Stimulated activated CD8-positive, alpha-beta memory T cell treated with anti-CD3 and anti-CD28 coated beads, Interleukin-15, amount 100 ng/mL, for 1 hour (primary cell): ENCODE measurements at places on chromosomes 7 and 10.
A peak's percentile ranks its signal among the peaks of the same experiment; 100 is the strongest.

DNA sequence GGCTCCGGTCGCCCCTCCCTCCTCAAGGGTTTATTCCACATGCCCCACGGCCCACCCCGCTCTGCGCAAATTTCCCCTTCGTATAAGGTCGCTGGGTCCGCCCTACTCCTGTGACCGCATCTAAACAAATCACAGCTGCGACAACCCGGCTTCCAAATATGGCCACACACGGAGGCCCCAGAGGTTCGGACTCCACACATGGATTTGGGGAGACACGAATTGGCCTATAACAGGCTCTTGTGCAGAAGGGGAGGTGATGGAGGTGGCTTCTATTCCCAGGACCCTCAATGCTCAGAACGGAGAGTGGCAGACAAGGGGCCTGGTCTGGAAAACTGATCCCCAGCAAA, 90.1 kb downstream of the FOXL3 start:
- DNase-seq: no peak

DNA sequence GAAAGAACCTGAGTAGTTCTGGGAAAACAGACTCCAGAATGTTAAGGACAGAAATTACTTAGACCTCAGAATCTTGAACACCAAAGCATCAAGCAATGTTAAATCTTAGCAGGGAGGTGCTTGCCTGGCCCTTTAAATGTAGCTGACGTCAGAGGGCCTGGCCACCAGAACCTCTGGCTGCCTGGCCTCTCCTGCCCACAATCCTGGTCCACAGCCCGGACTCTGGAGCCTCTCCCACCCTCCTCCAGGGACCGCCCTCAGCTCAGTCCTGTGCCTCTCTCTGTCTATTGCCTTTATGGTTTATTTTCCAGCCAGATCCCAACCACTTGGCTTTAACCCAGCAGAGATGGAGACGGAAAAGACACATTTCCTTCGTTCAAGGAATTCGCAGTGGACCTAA, 42.2 kb upstream of the EGR2 start:
- no peak for DNase-seq

DNA sequence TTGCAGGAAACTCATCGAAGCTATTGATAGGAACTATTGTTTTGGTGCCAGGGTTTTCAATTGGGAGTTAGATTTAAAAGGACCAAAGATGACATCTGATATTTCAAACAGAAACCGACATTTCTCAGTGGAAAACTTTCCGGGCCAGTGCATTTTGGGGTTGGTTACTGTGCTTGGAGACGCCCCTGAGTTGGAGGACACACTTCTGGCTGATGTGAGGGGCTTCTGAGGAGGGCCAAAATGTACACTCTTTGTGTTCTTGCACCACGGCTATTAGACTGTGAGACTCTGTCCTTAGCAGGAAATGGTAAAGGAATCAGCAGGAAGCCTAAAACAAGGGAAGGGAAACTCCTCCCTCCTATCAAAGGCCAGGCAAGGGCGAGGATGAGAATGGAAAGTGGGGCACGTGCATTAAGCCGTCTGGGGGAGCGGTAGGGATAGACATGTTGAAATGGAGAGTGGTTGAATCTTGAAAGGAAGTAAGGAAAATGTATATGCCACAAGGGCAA, 1.8 kb upstream of the SRGN start:
- no peak for DNase-seq

DNA sequence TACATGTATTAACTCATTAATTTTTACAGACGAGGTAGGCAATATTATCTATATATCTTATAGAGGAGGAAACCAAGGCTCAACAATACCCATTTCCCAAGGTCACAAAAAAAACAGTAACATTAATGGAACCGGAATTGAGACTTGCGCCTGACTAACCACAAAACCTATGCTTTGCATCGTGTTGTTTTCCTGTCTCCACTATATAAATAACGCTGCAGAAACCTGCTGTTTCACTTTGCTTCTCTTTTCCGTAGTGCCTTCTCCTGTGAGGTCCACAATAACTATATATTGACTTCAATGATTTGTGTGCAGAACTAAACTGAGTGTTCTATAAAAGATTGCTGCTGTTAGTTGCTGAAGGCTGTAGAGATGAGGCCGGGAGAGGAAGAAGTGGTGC, 97.7 kb upstream of the RPA3 start:
- DNase-seq: no peak

GRCh38 chr10:51743146-51743545, 43.8 kb upstream of the CSTF2T start:
- no peak for DNase-seq

DNA sequence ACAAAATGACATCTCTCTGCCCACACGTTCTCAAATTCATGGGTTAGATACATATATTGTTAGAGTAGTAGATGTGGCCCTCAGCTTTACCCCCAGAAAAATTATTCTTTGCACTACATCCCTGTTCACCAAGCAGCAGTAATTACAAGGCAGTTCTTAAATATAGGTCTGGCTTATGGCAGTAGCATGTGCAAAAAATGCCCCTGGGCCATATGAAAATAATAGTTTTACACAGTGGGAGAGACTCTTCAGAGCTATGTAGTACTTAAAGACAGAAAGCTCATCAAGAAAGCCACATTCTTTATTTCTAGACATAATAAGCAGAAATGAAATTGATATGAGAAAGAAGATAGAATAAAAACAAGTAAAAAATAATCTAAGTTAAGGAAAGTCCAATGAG, 196.3 kb upstream of the FOXP2 start:
- DNase-seq: no peak

DNA sequence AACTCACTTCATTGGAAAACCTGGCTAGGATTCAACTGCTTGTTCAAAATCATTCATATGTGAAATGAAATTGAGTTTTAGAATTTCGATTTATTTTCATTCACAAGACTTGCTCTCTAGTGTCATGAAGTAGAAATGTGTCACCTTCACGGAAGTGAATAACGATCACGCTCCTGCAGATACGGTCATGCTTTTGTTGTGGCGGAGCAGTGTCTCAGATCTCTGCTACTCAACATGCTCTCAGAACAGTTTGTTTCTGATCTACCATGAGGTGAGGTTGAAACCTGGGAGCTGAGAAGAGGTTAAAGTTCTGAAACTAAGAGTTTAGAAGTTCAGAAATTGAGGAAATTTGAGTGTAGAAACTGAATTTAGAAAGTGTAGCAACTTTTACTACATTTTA, 13.8 kb upstream of the PITRM1 start:
- no peak for DNase-seq

- DNase-seq: no peak
Measured at GRCh38 chr10:12950583-12951128, 50.9 kb downstream of the CCDC3 start.

DNA sequence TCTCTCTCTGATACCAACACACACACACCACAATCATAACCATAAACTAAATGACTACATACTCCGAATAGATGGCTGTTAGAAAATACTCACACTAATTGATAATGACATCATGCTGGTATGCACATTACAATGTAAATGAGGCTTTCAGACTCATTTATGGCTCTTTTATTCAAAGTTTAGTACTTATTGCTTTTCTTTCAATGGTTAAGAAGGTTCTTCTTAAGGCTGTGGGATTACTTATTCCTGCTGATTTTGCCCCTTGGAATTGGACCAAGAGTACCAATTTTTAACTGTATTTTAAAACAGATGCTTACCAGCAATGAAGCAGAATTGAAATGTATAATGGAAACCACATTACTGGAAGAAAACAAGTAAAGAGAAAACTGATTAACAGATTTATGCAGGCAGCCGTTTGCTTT, 20.6 kb upstream of the CABCOCO1 start:
- no peak for DNase-seq

DNA sequence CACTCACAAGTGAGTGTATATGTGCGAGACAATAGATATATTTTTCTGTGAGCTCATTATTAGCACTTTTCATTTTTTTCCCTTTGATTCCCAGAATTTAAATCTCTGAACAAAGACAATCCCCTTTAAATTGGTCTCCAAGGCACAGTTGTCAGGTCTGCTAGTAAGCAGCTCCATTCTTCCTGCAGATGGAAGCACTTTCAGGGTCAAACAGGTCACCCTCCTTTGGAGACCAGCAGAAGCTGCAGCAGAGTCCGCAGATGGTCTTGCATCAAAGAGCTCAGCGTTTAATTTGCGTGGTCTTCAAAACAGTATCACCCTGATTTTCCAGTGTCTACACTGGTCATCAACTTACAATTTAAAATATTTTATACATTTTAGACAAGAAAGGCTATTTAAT, 543.8 kb downstream of the ARL4A start:
- DNase-seq: no peak

GRCh38 chr10:98262571-98262970, 5.4 kb downstream of the LOXL4 start:
- no peak for DNase-seq

DNA sequence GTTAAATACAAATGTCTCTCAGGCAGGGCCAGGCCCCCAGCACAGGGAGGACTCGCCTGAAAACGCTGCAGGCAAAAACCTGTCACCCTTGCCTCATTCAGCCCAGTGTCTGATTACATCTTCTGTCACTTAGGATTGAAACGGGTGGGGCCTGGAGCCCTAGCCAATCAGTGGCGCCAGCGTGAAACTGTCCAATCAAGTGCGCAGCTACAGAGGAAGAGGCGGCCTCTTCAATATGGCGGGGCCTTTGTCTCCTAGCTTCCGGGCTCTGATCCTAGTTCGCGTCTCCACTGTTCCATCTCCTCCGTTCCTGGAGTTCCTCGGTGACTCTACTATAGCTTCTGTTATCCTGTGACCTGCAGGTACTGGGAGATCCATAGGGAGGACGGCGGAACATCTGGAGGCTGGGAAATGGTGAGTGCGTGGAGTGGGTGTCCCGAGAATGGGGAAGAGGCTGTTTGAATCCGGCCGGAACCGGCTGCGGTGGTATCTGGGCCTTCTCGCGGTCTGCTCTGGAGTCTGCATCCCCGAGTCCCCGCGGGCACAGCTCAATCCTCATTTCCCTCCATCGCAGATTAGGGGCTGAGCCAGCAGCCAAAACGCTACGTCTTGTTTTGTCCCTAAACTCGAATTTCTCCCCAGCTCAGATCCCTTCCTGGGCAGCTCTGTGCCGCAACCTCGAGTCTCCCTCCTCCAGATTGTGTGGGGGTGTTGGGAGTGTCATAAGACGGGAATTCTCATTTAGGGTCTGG, at the start of gene ZNF736:
Gene ZNF736 (plus strand): TSS at position 222 of the 752 bp plus-strand sequence. CDS start 190 bp downstream, at position 412.
- peak; percentile 73 for DNase-seq

GRCh38 chr10:91006752-91007346, 86.0 kb upstream of the ANKRD1 start:
- no peak for DNase-seq

- DNase-seq: no peak
Measured at GRCh38 chr7:33757563-33758165, 147.7 kb upstream of the BMPER start.

DNA sequence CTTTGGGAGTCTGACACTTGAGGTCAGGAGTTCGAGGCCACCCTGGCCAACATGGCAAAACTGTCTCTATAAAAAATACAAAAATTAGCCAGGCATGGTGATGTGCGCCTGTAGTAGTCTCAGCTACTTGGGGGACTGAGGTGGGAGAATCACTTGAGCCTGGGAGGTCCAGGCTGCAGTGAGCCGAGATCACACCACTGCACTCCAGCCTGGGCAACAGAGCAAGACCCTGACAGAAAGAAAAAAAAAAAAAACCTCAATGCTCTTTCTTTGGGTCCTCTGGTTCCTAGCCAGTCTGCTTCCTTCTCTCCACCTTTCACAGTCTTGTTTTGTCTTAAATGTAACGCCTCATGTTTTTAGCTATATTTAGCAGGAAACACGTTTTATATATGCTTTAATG, 9.4 kb downstream of the OGDH start:
- DNase-seq: no peak

- DNase-seq: no peak
Measured at GRCh38 chr7:78052112-78052511, 253.5 kb downstream of the PHTF2 start.

GRCh38 chr10:117318909-117319308, 56.3 kb downstream of the PDZD8 start:
- no peak for DNase-seq

DNA sequence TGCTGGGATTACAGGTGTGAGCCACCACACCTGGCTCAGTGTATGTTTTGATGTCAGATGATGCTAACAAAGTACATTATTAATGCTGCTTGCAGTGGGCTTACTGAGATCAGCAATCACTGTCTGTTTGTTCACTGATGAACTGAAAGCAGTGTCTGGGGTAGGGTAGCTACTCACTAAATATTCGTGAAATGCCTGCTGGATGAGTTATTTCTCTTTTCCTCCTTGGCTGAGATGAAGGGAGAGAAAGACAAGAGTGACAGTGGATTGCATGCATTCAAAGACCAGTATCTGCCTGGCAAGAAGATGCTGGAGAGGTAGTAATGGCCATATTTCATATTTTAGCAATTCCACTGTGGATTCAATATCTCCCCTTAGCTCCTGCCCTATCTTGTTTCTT, 32.3 kb downstream of the FAM107B start:
- DNase-seq: no peak

GRCh38 chr10:100623521-100624230, 87.9 kb downstream of the HIF1AN start:
- DNase-seq: no peak

DNA sequence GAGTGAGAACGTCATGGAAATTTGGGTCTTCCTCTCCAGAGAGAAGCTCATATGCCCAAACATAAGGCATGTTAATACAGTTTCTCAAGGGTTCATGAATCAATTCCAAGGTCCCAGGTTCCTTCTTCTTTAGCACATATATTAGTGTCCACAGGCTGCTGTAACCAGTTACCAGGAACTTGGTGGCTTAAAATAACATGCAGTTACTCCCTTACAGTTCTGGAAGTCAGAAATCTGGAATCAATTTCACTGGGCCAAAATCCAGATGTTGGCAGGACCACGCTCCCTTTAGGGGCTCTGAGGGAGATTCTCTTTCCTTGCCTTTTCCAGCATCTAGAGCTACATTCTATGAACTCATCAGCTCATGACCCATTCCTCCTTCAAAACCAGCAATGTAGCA, 64.8 kb downstream of the MRC1 start:
- DNase-seq: no peak

DNA sequence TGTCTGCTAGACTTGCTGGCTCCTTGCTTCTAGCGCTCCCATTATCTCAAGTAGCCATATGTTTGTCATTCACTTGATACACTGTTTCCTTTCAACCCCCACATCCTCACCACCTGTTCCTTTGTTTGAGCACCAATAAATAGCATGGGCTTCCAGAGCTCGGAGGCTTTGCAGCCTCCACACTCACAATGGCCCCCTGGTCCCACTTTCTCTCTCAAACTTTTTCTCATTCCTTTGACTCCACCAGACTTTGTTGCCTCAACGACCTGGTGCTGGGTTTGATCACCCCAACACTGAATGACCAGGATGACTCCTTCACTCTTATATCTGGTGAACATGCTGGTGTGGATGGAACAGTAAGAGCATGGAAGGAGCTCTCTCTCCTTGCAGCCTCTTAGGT, 114.5 kb upstream of the TRIM24 start:
- DNase-seq: no peak

GRCh38 chr10:113499806-113500205, 53.0 kb upstream of the HABP2 start:
- no peak for DNase-seq

DNA sequence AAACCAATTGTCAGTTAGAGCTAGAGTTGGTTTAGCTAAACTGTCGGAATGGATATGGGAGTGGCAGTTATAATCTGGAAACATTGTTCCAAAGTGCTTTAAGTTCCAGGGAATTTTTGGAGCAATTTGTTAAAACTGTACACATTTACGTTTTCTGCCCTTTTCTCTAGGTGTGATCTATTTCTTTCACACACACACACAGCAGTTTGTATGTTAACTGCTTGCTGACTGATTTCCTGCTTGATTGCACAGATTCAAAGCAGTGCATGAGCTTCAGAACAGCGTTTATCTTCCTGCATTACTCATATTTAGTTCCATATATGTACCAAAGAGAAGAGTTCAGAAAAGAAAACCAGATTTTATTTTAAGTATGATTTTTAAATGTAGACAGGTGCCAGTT, 57.9 kb downstream of the MGMT start:
- DNase-seq: no peak
